ENCODE measurements at places on chromosomes 5 and 9.

- no peak for DNase-seq
Observed at GRCh38 chr9:27261517-27262211, 35.3 kb downstream of the EQTN start.

- no peak for DNase-seq
Observed at GRCh38 chr9:86836797-86837196, 110.5 kb downstream of the GAS1 start.

GRCh38 chr5:56094579-56095361 is 100.0 kb upstream of the IL6ST start:
- DNase-seq = no peak

DNA sequence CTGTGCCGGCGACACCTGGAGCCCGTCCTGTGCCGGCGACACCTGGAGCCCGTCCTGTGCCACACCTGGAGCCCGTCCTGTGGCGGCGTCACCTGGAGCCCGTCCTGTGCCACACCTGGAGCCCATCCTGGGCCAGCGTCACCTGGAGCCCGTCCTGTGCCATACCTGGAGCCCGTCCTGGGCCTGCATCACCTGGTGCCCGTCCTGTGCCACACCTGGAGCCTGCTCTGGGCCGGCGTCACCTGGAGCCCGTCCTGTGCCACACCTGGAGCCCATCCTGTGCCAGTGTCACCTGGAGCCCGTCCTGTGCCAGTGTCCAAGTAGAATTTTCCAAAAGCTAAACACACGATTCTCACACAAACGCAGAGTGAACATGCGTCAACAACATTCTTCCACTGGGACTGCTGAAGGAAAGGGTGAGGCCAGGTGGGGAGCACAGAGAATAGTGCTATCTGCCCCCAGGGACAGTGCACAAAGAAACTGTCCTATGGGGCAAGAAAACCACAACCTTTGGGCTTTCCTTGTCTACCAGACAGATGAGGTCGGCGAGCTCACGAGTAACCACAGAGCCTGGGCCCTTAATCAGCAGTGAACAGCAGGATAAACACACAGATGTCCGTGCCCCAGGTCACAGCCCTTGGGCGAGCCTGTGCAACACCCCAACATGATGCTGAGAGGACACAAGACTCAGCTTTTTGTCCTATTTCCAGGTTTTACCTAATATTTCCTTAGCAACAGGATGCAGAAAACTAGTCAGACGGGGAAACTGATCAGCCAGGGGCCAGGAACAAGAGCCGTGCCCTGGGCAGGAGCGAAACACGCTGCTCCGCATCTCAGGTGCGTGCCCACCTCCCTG is 7.9 kb downstream of the QSOX2 start:
- no peak for DNase-seq

DNA sequence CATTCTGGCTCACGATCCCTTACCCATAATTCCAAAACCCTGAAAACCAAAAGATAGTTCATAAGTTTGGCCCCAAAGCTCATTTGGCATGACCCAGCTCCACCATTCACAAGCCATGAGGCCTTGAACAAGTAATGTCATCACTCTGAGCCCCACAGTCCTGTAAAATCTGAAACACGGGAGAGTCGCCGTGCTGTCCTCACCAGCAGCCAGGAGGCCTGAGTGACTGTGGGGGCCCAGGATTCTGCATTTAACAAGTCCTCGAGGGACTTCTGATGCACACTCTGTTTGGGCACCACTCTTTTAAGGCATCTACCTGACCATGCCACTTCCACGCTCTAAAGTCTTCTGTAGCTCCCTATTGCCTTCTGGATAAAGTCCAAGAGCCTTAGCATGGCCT is 40.8 kb downstream of the DUSP1 start:
- no peak for DNase-seq

DNA sequence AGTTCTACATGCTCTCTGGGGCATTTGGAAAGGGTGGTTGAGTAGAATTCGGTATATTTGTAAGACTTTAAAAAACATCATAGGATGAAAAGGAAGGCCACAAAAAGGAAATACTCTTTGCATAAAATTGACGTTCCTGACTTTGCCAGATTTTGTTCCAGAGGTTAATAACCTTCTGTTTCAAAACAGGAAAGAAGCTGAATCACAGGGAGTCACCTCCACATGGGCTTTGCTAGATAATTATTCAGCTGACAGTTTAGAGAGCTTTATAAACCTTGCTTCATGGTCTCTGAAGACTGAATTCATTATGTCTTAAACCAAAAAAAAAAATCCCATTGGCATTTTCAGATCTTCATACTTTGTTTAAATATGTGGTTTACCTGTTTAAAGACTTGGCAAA is 203.7 kb downstream of the SEMA6A start:
- no peak for DNase-seq

GRCh38 chr9:22650946-22651345 is 204.3 kb downstream of the DMRTA1 start:
- no peak for DNase-seq

DNA sequence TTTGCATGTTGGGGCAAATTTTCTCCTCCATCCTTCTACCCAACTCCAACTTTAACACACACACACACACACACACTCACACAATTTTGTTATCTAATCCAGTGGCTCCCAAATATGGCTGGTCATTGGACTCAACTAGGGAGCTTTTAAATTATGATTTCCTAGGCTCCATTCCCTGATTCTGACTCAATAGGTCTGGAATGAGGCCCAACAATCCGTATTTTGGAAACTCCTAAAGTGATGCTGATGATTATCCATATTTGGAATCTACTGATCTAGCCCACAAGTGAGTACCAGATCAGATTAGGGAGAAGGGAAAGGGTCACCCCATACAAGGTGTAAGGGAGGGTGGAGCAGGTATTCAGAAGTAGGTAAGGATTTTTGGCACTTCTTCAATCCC is 309.7 kb downstream of the TLE1 start:
- DNase-seq = no peak
